ENCODE measurements at places on chromosomes 11 and 22.

DNA sequence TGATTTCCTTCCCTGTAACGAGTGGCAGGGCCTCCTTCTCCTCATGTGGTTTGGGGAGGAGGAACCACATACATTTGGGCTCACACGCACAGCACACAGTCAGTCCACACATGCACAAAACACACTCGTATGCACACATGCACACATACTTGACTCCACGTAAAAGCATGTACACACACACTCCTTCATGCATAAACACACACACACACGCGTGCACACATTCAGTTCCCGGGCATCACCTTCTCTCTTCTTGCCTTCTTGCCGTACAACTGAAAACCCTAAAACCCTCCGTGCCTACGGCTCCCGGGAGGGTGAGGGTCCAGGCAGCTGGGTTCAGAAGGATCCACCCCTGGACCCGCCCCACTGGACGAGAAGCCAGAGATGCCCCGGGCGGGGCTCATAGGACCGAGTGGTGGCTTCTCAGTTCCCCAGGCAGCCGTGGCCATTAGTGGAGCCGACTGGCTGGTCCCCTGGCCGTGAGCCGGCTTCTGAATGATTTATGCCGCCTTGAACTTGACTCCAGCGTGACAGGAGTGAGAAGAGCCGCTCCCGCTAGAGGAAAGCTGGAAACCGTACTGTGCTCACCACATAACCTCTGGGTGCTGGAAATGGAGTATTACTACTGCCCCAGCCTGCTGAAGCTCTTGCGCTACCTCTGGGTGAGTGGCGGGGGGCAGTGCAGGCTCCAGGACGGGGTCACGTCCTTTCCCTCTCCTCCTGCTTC is 117.4 kb downstream of the KIAA1671 start:
- DNase-seq: no peak

DNA sequence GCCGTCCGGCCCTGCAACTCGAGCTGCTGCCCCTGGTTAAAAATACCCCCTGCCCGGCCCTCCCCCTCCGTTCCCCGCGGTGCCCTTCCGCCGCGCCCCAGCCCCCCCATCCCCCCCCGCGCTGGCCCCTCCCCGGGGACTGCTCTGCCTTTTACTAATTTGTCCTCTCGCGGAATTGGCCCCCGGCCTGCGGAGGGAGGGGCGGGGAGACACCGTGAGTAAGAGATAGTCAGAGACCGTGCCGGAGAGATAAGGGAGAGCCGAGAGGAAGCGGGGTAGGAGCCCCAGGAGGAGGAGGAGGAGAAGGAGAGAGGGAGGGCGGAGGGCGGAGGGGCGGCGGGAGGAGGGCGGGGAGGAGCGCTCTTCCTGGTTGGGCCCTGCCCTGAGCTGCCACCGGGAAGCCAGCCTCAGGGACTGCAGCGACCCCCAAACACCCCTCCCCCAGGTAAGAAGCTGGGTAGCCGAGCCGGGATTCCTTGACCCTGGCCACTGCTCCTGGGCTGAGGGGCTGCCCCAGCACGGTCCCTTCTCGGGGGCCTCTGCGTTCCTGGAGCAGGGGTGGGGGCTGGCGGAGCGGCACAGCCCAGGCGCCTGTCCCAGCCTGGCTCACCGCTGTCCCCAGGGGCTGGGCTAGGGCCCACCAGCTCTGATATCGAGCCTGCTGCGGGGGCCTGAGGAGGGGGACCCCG is at the start of gene CAPN1:
CAPN1 (plus strand) TSS at position 360 of the 689 bp plus-strand sequence. CDS start 774 bp downstream, outside the sequence.
- peak; percentile 72 for DNase-seq

GRCh38 chr11:98423933-98424332 is 596.8 kb upstream of the CNTN5 start:
- DNase-seq: no peak

- DNase-seq: no peak
Observed at GRCh38 chr22:49961005-49961600, 531 bp downstream of the PIM3 start.

Measured in GM18507 (cell line).